ENCODE measurements at places on chromosomes 12 and 14.

DNA sequence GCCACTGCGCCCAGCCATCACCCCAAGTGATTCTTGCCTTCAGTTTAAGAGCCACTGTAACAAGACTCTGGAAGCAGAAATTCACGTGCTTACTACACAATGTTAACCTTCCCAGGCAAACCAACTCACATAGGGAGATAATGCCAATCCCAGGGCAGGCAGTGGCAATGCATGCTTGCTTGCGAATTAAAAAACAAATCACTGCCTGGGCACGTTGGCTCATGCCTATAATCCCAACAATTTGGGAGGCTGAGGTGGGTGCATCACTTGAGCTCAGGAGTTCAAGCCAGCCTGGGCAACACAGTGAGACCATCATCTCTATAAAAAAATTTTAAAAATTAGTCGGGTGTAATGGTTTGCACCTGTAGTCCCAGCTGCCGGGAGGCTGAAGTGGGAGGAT is 37.8 kb upstream of the P2RX4 start:
- DNase-seq, result no peak

GRCh38 chr14:64711039-64711438 is 6.8 kb downstream of the PLEKHG3 start:
- DNase-seq, result no peak

DNA sequence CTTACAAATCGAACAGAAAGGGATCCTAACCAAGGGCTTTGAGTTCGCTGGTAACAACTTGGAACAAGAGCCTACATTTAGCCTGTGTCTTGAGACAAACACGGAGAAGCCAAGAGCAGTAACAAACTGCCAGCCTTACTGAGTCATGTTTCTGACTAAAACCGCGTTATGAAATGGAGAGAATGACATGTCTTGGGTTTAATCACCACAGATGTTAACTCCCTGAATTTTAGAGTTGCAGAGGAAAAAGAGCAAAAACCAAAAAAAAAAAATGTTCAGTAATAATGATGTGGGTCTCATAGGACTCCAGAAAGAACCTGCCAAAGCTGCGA is 1.0 kb downstream of the BLTP3B start:
- DNase-seq, result no peak

- DNase-seq, result no peak
Measured at GRCh38 chr12:1108276-1108675, 117.3 kb downstream of the ERC1 start.

DNA sequence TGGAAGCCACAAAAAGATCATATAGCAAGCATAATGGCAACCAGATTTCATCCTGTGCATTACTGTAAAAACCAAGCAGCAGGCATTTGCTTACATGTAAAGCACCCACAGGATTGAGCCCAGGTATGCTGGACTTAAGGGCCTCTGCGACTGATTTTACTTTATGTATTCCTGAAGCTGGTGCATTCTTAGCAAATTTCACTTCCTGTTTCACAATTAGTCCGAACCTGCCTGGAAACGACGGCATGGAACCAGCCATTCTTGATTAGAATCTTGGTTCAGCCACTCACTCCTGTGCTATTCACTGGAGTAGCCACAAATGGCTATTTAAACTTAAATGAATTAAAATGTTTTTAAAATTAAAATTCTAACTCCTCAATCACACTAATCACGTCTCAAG is 239.2 kb downstream of the NUAK1 start:
- DNase-seq, result no peak

DNA sequence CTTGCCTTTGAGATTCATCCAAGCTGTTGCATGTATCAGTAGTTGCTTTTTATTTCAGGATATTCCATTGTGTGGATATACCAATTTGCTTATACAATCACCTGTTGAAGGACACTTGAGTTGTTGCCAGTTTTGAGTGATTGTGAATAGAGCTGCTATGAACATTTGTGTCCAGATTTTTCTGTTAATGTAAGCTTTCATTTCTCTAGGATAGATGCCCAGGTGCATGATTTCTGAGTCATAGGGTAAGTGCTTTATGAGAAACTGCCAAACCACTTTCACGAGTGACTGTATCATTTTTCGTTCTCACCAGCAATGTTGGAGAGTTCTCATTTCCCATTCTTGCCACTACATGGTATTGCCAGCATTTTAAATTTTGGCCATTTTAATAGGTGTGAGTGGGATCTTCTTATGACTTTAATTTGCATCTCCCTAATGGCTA is 434.6 kb upstream of the RGS6 start:
- no peak for DNase-seq

DNA sequence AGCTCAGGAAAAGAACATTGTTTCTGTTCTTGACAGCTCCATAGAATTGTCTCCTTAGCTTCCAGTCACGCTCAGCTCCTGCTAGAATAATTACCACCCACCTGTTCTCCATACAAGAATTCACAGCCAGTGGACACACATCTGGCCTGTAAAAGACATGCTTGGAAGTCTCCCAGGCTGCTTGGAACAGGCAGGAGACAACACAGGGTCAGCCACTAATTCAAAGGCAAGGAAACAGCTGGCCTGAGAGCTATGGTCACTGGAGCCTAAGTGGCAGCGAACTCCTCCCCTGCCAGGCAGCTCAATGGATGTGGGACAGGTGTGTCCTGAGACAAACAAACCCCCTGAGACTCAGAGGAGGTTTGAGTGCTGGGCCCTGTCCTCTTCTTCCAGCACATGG is 22.9 kb upstream of the LTBP2 start:
- no peak for DNase-seq

GRCh38 chr14:49051328-49052060 is 534.7 kb downstream of the RPS29 start:
- DNase-seq, result no peak

GRCh38 chr14:68501171-68501570 is 291.7 kb downstream of the ZFP36L1 start:
- DNase-seq, result no peak

Data from CD8-positive, alpha-beta memory T cell (primary cell).